ENCODE measurements at places on chromosomes 4 and X. TPM values are rescaled to one million over a fixed set of nuclear protein-coding genes. Genes with fewer than 3 reads are reported as not detected.

The COL4A6 gene
- total RNA-seq, result 1.8 TPM

The SLC25A5 gene
- 1,091 TPM for total RNA-seq

The ZAR1 gene
- total RNA-seq, result not detected

The WDR17 gene
- total RNA-seq, result 1.6 TPM

The PLXNA3 gene
- total RNA-seq, result 37.7 TPM

The HAND2 gene
- total RNA-seq, result 9.4 TPM

The CLDN22 gene
- total RNA-seq, result not detected

DNA sequence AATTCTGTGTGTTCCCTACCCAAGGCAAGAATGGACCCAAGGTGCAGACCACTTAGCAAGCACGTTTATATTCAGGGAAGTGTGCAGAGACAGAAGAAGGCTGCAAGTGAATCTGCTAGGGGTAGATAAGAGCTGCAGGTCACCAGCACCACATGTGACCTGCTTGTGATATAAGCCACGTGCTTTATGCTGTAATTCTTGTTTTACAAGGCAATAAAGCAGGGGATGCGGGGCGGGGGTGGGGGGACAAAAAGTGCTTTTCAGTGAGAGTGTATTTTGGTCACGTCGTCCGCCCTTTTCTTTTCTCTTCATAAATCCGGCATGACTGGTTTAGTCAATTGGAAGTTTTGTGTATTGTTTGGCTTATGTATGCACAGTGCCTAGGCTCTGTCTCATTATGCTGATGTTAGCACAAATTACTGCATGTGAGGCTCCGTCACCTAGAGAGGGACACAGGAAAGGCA is 192.7 kb downstream of the RBMX2 start:
- no peaks in the 10 kb centered on the region for H3K27me3 ChIP-seq
- DNase-seq, result peak; percentile 22
- H3K27ac ChIP-seq, result no peak overlapping the region
- H3K36me3 ChIP-seq, result no peaks in the 10 kb centered on the region

GRCh38 chrX:104681214-104681613 is 115.2 kb downstream of the IL1RAPL2 start:
- no peaks in the 10 kb centered on the region for H3K36me3 ChIP-seq
- H3K27ac ChIP-seq, result no peak overlapping the region
- H3K4me3 ChIP-seq, result no peak overlapping the region
- H3K4me1 ChIP-seq, result no peaks in the 10 kb centered on the region
- no peak for DNase-seq

DNA sequence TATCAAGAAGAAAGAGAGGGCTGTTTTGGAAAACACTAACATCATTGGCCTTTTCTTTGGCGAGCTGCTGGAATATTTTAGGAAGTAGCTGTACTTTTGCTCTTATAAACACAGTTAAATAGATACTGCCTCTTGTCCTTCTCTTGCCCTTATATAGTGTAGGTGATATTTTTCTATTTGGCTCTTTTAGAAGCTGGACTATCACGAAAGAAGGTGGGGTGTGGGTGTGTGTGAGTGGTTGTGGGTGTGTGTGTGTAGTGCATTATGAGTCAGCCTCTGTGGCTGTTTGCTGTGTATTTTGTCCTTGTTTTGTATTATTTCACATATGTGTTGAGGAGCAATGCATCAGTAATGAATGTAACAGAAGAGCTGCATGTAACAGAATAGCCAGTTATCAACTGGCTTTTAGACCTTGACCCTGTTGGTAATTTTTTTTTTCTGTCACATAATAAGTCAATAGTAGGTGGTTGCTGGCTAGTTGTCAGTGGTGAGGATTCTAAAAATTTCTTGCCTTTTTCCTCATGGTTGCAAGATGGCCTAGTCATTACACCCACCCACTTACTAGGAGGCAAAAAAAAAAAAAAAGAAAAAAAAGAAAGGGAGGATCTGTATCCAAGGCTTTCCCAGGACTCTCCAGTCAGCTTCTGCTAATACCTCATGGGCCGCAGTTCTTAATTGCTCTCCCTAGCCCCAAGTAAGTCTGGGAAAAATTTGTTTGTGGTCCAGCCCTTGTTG is 23.8 kb downstream of the ARHGAP10 start:
- H3K4me3 ChIP-seq, result no peak overlapping the region
- no peaks in the 10 kb centered on the region for H3K4me1 ChIP-seq
- H3K27me3 ChIP-seq, result no peaks in the 10 kb centered on the region
- peak overlapping the region; percentile 35 for H3K27ac ChIP-seq

DNA sequence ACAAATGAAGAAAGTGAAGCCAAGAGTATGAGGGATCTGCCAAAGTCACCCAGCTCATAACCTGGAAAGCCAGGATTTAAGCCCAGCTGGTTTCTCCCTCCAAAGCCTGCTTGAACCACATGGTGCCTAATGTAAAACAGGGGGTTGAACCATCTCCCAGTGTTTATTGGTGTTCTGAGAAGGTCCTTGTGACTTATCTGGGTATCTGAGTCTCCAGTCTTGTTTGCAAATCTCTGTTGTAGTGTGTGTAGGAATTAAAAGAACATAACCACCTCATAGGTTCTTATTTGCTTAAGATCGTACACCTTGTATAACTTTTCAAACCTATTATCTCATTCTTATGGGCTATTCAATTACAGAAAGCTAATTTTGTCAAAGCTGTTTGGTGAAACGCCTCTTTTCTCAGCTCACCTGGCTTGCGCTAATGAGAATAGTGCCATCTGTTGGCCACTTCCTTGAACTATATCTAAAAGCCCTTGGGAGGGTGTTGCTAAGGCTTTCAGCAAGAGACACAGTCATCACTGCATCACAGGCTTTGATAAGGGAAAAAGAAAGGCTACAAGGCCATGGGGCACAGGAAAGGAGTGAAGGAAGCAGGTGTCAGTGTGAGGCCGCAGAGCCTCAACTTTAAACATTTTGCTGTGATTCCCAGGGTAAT is 34.0 kb downstream of the ETDB start:
- H3K4me1 ChIP-seq, result no peaks in the 10 kb centered on the region
- H3K4me3 ChIP-seq, result no peak overlapping the region
- no peaks in the 10 kb centered on the region for H3K27me3 ChIP-seq
- H3K27ac ChIP-seq, result no peak overlapping the region

GRCh38 chrX:118679290-118679689 is 48.1 kb upstream of the IL13RA1 start:
- H3K27me3 ChIP-seq, result no peaks in the 10 kb centered on the region
- no peak overlapping the region for H3K4me3 ChIP-seq
- H3K4me1 ChIP-seq, result no peaks in the 10 kb centered on the region

DNA sequence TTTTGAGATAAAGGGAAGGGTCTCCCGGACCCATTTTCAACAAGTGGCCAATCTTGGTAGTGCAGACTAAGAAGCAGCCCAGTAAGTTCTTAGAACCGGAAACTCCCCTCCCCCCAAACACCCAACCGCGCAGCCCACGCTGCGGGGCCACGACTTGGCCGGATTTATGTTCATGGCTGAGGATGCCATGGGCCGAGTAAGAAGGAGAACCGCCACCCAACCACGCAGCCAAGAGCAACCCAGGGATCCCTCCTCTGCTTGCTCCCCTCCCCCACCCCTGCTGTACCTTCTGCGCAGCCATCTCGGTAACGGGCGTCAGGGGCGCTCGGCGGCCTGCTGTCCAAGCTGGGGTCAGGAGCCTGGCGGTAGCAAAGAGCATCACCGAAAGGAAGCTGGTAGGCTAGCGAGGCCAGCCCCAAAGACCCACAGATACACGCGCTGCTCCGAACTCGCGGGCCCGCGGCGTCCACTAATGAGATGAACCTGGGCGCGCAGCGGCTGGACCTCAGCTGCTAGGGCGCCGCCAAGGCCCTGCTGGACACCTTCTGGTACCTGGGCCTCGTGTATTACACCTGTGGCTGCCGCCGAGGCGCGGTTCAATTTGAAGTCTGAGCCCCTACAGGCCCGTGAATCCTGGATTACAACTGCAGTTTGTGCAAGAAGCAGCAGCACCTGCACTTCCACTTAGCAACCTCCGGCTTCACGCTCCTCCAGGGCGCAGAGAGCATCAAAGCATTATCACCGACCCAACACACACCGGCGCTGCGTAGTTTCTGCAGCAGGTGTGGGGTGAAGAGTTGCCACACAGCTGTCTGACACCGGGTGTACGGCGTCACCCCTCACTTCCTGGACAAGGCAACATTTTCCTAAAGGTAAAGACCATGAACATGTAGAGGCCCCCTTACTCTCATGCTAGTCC is 63.4 kb downstream of the NUDT10 start:
- no peaks in the 10 kb centered on the region for H3K4me1 ChIP-seq
- no peak overlapping the region for H3K27ac ChIP-seq
- peak overlapping the region; percentile 24 for H3K4me3 ChIP-seq
- no peaks in the 10 kb centered on the region for H3K27me3 ChIP-seq
- no peaks in the 10 kb centered on the region for H3K36me3 ChIP-seq

GRCh38 chr4:38100474-38101255 is 140.5 kb downstream of the PTTG2 start:
- no peaks in the 10 kb centered on the region for H3K4me1 ChIP-seq
- DNase-seq, result no peak
- H3K27me3 ChIP-seq, result no peaks in the 10 kb centered on the region
- H3K36me3 ChIP-seq, result no peaks in the 10 kb centered on the region
- H3K27ac ChIP-seq, result no peak overlapping the region
- H3K4me3 ChIP-seq, result no peak overlapping the region

DNA sequence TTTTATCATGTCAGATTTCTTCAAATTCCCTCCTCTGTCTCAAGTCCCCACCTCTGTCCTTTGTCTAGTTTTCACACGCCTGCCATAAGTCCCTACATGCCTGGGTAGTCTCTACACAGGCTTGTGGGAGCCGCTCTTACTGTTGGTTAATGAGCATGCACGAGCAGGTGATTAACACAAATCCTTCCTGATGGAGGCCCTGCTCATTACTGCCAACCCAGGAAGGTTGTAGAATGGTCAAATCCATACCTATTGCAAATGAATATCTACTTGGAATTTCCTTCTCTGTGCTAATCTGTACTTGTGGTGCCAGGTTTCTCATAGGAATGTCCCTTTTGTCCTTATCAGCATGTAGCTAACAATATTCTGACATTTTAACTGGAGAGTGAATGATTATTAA is 208.4 kb upstream of the HDX start:
- H3K27me3 ChIP-seq, result no peaks in the 10 kb centered on the region
- H3K36me3 ChIP-seq, result no peaks in the 10 kb centered on the region
- no peak for DNase-seq
- no peak overlapping the region for H3K27ac ChIP-seq
- no peaks in the 10 kb centered on the region for H3K4me1 ChIP-seq
- H3K4me3 ChIP-seq, result no peak overlapping the region

GRCh38 chrX:46040001-46040400 is 505.2 kb downstream of the ZNF674 start:
- no peak for DNase-seq
- H3K27ac ChIP-seq, result no peak overlapping the region
- no peaks in the 10 kb centered on the region for H3K27me3 ChIP-seq
- H3K4me1 ChIP-seq, result no peaks in the 10 kb centered on the region

GRCh38 chrX:73561801-73562200 is 1.2 kb upstream of the CHIC1 start:
- DNase-seq, result no peak
- H3K27ac ChIP-seq, result no peak overlapping the region
- no peaks in the 10 kb centered on the region for H3K36me3 ChIP-seq

DNA sequence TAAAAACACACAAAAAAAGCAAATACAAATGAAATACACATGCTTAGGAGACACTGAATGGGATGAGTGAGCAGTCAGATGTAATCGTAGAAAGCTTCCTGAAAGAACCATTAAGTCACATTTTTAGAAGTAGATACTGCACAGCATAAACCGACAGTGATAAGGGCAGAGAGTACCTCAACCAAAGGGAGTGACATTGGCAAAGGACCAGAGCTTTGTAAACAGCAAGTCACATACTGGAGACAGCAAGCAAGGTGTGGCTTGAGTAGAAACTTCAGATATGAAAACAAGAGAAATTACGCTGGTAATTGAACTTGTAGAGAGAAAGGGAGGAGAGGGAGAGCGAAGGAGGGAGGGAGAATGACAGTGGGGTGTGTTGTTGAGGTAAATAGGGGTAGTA is 92.0 kb downstream of the CHRDL1 start:
- no peak for DNase-seq
- no peaks in the 10 kb centered on the region for H3K27me3 ChIP-seq
- no peaks in the 10 kb centered on the region for H3K36me3 ChIP-seq
- no peaks in the 10 kb centered on the region for H3K4me1 ChIP-seq
